ENCODE measurements at places on chromosomes 5 and 9. TPM values are rescaled to one million over a fixed set of nuclear protein-coding genes. Genes with fewer than 3 reads are reported as not detected.

C5orf34 gene
- total RNA-seq, result 11.3 TPM

- DNase-seq, result no peak
Observed at GRCh38 chr5:122499585-122499984, 187.5 kb downstream of the SNCAIP start.

DNA sequence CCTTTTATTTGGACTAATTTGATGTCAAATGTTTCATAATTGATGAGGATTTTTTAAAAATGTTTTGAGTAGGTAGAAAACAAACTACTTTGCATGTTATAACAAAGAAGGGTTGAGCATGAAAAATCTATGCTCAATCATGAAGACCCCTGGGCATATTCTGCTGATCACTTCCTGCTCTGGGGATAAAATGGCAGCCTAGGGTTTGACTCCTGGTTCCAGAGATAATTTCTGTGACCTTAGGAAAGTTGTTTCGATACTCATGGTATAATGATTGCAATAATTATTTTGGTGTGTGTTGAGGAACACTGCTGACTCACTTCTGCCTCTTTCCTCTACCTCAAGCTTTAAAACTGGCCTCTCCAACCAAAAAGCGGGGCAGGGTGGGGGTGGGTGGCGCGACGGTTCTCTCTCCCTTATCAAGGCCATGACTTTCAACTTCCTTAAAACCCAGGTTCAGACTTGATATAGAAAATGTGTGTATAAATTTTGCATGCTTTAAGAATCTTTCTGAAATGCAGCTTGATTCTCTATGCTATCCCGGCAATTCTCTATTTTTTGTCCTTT lies 6.0 kb upstream of the PIP5K1B start:
- DNase-seq, result no peak

DNA sequence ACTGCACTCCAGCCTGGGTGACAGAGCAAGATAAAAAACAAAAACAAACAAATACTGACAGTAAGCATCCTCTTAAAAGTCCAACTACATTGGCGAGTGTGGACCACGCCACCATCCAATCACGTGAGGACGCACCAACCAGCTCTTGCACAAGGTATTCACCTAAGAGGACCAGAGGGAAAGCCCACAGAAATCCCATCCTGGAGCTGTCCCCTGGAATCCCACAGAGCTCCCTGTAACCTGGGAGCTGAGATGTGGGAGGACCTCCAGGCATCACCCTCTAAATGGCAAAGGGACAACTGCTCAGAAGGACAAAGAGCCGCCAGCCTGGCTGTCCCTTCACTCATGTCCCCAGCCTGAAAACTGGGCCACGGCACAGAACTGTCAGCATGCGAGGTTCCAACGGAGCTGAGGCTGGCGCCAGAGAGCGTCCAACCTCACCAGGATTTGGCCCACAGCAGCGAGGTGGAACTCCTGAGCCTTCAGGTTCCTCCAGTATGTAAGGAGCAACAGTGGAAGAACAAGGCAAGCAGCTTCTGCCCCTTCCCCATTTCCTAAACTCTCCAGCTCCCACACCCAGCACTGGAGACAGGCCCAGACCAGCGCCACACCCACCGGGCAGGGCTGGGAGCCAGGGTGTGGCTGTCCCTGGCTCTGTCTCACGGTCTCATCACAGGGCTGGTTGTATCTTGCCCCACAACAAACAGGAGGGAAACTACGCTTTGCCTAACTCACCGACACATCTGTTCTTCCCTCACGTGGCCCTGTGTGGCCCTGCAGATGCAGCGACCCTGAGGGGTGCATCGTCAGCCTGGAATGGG lies 15.2 kb downstream of the IPPK start:
- DNase-seq, result no peak

DNA sequence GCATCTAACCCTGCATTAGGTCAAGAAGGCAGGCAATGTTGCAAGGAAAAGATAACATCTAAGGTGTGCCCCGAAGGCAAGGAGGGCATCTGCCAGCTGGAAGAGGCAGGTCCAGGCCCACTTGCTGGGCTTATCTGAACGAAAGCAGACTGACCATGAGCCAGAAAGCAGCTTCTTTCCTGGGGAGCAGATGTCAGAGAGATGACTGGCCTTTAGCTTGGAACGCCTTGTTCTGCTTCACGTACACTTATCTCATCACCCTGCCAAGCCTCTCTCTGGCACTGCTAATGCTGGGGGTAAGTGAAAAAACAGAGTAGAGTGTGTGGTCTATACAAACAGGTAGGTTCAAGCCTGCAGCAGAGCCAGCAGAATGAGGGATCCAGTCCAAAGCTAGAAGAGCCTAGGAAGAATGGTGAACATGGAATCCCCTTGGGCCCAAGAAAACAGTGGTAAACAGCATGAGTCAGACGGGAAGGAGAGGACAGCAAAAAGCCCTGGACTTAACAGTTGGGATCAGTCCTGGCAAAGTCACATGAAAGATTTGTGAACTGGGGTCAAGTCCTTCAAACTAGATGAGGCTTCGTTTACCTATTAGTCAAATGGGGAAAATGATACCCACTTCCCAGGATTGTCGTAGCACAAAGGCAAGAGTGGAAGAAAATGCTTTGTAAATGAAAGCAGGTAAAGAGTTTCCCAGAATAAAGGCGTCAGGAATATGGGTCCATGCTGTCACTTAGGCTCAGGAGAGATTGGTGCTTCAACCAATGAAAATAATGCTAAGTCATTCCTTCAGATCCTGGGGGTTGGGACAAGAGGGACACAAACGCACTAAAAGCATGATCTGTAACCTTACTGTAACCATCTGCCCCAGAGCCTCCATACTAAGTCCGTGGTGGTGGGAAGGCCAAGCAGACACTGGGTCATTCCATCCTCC lies 200.9 kb downstream of the SLIT3 start:
- DNase-seq, result no peak

DNA sequence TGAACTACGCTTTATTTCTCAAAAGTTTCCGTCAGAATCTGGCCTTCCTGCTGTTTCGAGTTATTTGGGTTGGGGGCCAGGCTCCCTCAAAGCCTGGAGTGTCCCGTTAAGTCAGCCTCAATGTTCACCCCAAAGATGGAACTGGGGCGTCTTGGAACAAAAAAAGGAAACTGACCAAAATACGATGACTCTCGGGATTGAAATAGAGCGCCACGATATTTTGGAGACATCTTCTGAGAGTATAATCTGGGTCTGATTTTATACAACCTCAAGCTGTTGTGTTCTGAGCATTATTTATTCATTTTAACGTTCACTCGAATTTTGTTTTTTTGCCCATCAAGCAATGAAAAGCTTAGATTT lies 28.1 kb downstream of the TLX3 start:
- no peak for DNase-seq

PHF24 gene
- 0.35 TPM for total RNA-seq

DNA sequence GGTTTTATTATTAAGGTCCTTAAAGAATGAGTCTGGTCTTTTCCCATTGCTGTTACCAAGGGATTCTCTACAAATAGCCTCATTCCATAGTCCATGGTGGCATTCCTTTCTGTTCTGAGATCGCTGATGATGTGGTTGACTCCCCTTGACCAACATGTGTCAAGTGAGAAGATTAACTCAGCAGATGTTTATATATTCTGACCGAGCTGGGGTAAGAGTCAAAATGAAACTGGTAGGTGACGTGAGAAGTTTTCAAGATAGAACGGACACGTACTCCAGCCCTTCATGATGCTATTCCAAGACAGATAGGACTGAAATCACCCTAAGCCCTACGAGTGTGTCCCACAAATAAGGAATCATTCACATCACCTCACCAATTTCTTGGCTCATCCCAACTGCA lies 155.5 kb upstream of the WWC1 start:
- DNase-seq, result no peak

- no peak for DNase-seq
Observed at GRCh38 chr9:136823136-136824046, 15.6 kb downstream of the RABL6 start.

DNA sequence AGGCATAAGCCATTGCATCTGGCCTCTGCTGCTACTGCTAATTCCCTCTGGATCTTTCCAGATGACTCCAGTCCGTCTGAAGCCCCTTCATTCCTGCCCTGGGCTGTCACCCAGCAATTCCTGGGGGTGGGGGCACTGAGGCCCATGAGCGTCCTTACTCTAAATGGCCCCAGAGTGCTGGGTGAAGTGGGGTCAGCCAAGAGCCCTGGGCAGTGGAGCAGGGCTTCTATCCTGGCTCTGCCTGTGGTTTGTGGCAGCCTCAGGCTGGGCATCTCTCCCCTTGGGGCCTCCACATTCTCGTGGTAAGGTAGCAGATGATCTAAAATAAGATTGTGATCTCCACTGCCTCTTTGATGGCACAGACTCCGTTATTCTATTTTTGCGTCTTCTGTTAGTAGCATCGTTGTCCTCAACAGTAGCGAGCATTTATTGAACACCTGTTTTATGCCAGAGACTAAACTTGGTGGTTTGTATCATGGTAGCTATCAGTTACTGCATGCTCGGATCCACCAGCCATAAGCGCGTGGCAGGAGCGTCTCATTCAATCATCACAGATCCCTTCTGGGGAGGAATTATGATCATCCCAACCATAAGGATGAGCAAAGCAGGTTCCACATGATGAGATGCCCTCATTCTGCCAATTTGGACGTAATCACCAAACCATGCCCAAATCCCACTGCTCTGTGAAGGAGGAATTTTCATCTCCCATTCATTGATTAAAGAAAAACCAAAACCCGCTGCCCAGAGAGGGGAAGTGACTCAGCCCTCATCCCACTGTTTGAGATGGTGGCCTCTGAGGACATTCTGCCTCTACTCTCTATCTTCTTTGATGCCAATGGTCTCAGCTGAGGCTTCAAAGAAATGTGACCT lies 21.9 kb upstream of the DUSP1 start:
- DNase-seq, result no peak

DNA sequence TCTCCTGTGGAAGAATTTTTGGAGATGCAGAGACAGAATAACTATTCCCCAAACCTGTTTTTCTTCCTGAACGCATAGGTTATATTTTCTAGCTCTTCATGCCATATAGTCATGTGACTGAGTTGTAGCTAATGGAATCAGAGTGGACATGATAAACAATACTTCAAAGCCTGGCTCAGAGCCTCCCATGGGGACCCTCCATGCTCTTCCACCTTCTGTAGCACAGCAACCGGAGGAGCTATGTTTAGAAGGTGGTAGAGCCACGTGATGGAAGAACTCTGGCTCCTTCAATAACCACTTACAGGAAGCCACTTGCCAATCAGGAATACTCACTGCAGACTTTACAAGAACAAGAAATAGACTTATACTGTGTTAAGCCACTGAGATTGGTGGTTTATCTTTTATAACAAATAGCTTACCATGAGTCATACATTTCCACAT lies 39.2 kb downstream of the NADK2 start:
- DNase-seq, result no peak

GRCh38 chr5:147688656-147689356 lies 93.7 kb downstream of the JAKMIP2 start:
- DNase-seq, result no peak

SURF2 gene
- total RNA-seq, result 36.6 TPM

GRCh38 chr9:84266087-84266561 lies 74.4 kb downstream of the SLC28A3 start:
- no peak for DNase-seq

ADAMTS12 gene
- 12.3 TPM for total RNA-seq

DNA sequence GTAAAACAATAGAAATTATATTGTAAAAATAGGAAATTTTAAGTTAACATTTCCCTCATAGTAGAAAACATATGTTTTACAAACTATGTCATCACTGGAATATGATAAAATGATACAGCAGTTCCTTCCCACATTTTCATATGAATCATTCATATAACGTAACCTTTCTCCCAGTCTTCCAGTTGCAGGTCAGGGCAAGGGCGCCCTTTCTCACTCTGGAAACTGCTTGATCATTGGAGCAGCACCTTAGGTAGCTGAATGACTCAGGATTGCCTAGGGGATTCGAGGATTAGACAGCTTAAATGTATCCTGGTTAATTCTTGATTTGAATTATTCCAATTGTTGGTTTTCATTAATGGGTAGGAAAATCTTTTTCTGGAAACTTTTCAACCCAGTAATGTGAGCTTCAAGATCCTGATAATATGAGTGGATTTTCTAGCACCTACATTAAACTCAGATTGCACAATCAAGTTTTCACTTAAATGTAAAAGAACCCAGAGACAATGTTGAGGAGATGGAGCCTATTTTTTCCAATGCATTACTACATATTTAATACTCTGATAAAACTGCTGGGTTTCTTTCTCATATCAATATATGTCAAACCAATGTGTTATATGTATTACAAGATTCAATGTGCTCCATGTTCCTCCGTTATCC lies 32.6 kb upstream of the ANXA1 start:
- no peak for DNase-seq

DNA sequence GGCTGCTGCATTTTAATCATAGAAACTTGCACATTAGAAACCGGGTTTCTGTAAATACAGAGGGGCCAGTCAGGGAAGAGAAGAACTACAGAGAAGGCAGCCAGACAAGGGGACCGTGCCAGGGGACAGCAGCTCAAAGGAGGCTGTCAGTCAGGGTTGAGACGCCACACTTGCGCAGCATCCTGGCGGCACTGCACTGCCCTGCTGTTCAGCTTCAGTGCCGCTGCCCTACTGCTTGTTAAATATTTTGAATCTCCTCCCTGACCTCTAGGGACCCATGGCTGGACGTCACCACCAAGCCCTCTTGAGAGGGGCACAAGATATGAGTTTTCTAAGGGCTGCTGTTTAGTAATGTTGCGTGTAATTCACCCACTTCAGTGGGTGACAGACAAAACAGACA lies 43.6 kb upstream of the ZBTB43 start:
- no peak for DNase-seq

- no peak for DNase-seq
Observed at GRCh38 chr5:80796846-80797245, 142.1 kb upstream of the DHFR start.

DNA sequence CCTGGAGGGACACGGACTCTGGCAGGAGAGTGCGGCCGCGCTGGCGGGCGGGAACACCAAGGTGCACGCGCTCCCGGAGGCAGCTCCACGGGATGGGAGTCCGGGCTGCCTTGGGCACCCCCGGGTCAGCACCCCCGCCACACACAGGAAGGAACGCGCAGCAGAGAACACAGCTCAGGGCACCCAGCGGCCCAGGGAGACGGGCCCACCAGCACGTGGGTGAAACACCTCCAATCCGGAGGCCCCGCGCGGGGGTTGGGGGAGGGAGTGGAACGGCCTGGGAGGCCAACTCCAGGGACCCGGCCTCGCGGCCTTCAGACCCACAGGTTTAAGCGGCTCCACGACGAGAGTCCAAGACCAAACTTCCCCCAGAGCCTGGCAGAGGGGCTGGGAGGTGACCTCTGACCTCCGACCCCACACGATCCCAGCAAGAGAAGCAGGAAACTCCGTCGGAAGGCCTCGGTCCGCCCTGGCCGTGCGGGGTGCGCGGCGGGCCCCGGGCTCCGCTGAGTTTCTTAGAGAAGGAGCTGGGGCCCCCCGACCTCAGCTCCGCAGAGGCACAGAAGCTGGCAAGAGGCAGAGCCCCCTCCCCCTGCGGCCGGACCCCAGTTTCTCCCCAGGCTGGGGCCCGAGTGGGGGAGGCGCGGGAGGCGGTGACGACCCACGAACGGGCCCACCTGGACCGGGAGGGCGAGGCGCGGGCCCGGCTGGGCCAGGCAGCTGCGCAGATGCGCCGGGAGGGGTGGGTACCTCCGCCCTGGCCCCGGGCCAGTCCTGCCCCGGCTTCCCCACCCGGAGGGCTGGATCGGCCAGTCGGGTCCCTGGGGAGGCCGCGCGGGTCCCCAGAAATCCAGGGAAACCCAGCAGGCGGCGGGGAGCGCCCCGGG lies 851 bp downstream of the NACC2 start:
- DNase-seq, result no peak

- DNase-seq, result no peak
Observed at GRCh38 chr9:112086627-112087026, 88.5 kb downstream of the SUSD1 start.
